ENCODE measurements at places on chromosomes 1 and 21.

- no peak for DNase-seq
These were observed 41.6 kb downstream of the ABCA4 start for GRCh38 chr1:94079080-94079940.

DNA sequence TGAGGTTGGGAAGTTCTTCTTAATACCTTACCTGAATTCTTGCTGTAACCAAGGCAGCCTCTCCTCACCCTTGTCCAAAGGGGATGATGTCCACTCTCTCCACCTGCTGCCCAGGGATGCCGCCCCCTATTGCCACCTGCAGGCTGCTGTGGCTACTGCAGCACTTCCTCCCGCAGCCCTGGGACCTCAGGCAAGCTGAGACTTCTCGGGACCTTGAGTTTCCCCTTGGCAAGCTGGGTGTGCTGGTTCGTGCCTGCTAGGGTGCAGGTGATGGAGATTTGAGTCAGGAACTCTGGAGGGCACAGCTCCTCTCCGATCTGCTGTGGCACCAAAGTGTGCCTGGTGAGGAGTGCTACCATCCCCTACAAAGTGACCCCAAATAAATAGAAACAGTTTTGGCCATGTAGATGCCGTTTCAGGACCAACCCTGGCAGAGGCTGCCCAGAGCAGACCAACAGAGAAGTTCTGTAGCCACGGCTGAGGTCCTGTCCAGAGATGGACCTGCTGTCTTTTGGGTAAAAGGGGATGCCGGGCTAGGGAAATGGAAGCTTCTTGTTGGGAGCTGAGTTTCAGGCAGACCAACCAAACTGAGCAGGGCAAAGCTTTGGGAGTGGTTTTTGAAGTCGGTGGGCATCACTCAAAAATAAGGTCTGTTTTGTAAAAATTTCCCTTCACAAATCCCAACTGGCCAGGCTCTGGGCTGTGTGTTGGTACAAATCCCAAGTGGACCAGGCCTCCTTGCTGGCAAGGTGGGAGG lies 31.7 kb downstream of the RUNX3 start:
- DNase-seq = peak; percentile 31

DNA sequence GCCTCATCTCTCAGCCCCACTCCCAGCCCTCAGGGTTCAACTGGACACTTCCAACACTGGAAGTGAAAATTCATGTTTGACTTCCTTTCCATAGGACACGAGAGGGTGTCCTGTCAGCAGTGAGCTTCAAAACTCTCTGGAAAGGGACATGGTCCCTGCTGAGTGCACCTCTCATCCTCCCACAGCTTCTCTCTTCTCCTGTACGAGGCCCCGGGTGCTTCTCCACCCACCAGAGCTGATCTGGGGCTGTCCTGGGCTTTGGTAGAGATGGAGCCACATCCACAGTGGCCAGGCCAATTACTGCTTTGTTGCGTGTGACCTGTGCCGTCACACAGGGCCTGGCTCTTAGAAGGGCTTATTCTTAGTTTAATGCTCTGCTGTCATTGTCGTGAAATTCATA lies 182.3 kb downstream of the RRAGC start:
- DNase-seq = no peak

DNA sequence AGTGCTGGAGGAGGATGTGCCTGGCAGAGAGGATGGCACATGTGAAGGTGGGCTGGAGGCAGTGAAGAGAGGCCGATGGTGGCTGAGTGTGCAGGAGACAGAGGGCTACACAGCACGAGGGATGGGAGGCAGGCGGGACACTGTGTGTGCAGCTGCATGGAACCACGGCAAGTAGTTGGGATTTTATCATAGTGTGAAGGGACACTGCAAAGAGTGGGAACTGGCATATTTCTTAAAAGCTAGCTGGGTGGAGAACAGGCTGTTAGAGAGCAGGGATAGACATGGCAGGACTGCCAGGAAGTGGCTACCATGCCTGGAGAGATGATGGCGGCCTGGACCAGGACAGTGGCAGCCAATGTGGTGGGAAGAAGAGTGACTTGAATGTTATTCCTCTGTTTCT lies 102.4 kb upstream of the TLR5 start:
- DNase-seq = no peak

DNA sequence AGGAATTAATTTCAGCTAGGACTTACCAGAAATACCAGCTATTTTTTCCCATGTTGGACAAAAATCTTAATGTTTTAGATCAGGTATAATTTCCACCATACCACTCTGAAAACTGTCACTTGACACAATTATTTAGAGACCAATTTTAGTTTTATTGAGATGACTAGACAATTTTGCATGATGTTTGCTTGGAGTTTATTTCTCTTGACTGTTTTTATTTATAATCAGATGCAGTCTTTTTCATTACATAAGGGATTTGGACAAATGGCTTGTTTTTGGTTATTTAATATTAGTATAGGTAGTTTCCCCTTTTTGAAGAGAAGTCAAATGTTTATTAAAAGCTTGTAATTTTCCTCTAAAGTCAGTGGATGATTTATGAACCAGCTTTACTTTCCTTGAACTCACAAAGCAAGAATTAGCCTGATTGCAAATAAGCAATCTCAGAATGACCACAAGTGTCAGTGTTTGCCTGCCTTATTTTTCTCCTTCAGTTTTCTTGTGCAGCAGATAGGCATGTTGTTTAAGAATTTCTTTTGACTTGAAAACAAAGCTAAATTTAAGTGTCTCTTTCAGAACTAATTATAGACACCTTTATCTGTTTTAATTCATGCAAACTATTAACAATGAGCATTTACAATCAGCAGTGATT lies 3.8 kb upstream of the B3GALT2 start:
- DNase-seq = no peak

DNA sequence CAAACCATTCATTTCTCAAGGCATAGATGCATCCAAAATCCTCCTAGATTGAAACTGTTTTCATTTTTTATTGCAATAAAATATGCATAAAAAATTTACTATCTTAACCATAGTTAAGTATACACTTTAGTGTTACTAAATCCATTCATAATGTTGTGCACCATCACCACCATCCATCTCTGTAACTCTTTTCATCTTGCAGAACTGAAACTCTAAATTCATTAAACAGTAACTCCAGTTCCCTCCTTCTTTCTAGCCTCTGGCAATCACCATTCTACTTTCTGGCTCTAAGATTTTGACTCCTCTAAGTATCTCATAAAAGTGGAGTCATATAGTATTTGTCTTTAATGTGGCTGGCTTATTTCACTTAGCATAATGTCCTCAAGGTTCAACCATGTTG lies 236.8 kb downstream of the SMYD3 start:
- DNase-seq = no peak

GRCh38 chr1:40612345-40612831 lies 53.1 kb downstream of the RIMS3 start:
- peak; percentile 58 for DNase-seq

GRCh38 chr1:17319561-17320350 lies 11.8 kb downstream of the PADI4 start:
- no peak for DNase-seq

DNA sequence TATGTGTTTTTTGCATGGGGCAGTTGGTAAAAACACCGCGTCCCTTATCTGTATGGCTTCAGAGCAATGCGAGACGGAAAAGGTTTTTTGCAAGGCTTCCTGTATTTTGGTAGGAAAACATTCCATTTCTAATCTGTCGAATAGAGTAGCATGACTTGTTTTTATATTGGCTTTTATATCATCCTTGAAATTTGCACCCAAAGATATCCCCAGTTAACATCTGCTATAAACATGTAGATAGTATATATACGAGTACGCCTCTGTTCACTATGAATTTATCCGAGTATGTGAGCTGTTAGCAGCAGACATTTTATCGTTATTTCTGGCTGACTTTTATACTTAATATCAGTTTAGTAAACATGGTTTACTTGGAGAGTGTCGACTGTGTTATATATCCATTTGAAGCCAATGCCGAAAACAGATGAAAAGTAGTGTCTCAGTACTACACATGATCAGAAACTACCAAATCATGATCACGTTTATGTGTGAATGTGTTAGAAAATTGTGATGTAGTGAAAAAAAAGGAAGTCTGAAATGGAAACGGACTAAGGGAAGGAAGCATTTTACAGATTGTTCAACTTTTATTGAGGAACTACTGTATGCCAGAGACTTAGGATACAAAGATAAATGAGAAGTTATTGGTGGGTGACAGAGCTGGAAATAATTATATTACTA lies 1.0 kb downstream of the LEPR start:
- no peak for DNase-seq

GRCh38 chr21:33783187-33783979 lies 132.2 kb downstream of the ATP5PO start:
- DNase-seq = no peak

DNA sequence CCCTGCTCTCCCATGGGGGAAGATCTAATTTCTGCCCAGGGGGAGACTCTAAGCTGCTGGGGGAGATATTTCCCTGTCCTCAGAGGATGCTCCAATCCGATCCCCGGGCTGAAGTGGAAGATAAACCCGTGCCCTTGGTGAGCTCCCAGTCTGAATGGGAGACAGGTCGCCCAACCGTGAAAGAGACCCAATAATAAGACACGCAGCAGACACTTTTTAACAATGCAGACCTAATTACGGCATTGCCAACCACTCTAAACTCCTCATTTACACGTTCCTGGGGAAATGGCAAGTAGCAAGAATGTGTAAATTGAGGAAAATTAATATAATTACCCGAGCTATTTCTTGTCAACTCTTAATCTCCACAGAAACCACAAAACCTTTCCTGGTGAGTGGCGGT lies 48.7 kb upstream of the ACTL8 start:
- DNase-seq = no peak

All from stimulated activated CD4-positive, alpha-beta T cell treated with anti-CD3 and anti-CD28 coated beads, Interleukin-1b, Interleukin-23, amount 100 ng/mL, for 24 hours (primary cell).